Hematopoietic multipotent progenitor cell treated with erythropoietin and hydrocortisone succinate and interleukin-3 and kit ligand, for 17 days (in vitro differentiated cells): ENCODE measurements at places on chromosomes 11 and 22.

GRCh38 chr11:95675585-95675984 lies 114.0 kb downstream of the FAM76B start:
- no peak for DNase-seq

DNA sequence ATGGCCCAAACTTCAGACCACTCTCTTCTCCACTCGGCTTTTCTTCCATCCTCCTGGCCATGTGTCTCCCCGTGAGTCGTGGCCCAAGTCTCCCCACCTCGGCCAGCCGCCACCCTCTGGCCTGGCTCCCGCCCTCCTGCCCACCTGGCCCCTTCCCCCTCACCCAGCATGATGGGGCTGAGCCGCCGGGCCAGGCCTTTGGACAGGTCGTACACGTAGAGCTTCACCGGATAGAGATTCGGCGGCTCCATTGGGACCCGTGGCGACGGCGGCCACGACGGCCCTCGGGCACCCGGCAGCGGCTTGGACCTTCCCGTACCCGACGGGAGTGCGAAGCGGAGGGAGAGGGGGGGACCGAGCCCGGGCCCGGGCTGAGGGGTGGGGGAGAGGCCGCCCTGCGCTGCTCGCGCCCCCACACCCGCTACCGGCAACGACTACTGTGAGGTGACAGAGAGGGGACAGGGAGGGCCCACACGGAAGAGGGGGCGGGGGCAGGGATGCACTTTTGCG lies at the start of gene DESI1:
DESI1 (minus strand) TSS at position 455 of the 510 bp plus-strand sequence; CDS start at position 251, 204 bp downstream.
- no peak for DNase-seq

GRCh38 chr22:27930331-27931060 lies 11.4 kb upstream of the PITPNB start:
- no peak for DNase-seq

DNA sequence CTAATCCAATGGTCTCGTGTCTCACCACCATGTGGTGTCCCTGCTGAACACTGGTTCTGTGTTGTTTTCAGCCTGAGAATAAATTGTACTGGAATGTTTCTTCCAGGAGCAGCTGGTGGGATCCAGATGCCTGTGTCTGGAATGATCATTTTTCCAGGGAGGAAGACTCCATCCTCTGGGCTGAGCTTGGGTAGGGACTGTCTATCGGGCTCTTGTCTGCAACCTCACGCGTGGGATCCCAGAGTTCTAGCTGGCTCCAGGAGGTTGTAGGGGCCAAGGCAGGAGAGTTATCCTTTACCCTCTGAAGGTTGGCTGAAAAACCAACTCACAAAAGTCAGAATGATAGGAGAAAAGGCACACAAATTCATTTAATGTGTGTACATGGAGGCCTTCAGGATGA lies 144.1 kb upstream of the B3GAT1 start:
- no peak for DNase-seq

DNA sequence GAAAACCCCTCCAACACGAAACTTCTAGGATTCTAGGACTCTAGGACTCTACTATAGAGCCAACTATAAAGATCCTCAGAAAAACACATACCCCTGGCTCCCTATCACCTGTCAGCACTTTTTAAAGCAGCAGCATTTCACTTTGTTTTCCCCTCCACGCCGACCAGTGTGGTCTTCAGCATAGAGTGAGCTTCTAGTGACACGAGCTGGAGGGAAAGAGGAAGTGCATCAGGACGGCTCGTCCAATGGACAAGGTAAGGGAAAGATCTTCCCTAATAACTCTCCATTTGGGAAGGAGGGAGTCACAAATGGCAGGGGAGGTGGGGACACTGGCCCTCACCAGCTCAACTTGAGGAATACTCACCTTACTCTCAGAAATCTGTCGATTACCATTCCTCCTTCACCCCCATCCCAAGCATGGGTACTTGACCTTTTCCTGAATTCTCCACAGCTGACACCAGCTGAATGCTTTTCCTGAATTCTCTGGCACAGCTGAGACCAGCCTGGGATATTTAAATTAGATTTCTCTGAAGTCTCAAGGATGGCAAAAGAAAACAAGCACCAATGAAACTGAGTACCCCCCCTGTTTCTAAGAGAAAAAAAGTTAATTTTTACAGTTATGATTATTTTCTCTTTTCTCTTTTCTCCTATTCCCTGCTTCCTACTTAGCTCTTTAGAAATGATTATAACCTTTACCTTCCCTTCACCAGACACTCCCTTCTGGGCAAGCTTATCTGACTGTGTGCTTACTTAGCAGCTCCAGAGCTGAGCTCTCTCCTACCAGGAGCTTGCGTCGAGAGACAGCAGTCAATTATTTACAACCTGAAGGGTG lies 33.3 kb upstream of the NNMT start:
- DNase-seq, result peak; percentile 10

DNA sequence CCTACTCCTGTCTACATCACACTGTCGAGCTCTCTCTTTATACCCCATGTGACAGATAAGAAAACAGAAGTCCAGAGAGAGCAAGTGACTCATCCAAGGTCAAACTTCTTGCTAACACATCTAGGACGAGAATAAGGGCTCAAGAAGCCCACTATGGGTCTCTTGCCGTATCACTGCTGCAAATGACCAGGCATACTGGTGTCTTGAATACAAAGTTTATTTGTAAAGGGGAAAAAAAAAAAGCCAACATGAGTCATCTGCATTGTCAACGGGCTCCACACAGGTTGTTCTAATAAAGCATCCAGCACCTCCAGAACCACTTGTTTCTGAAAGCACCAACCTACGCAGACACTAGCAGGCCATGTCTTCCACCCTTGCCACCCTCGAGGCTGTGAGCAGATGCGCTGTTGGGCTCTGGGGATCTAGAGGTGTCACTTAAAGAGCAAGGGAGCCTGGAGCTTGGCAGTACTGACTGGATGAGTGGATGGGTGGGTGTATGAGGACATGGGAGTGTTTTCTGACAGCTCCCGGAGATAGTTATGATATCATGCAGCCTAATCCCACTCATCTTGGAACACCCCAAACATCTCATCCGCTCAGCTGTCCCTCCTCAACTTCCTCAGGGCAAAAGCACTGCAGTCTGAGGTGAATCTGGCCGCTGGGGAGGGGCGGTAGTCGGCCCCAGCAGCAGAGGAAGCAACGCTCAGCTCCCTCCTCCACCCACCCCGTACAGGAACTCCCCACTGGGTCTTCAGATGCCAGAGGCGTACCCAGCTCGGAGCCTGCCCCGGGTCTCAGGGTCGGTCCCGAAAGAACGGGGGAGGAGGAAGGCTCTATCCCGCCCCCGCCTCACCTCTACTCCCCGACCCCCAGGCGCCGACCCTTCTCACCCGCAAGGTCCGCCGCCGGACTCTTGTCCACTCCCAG lies 1.0 kb downstream of the SMCO4 start:
- DNase-seq, result no peak

DNA sequence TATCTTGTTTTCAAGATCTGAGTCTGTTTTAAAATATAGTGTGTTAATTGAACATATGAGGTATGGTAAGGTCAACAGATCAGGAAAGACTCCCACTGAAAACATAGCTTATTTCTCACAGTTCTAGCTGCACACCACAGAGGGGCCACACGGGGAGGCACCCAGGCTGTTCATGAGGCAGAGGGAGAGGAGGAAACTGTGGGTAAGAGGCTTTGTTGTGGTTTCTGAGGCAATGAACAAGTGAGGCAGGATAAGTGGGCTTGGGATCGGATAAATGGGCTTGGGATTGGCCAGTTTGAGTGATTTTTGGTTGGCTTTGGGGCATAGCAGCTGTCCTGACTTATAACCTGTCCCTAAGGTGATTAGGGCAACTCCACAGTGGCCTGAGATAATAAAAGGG lies 242.1 kb downstream of the LUZP2 start:
- no peak for DNase-seq
